ENCODE measurements at places on chromosomes 16 and 17.

DNA sequence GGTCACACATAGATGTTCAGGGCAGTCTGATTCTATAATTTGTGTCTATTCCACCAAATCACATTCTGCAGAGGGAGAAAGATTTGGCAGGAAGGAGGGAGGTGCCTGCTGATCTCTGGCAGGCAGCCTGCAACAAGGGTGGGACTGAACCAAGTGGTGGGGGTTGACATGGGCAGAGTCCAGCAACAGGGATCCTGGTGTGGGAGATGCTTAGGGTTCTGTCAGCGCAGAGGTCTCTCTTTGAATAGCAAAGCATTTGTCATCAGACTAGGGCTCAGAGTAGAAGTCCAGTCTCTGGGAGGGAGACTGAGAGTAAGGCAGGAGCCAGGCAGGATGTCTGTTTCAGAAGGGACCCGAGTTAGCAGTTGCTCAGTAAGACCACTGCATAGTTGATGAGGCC is 94.6 kb downstream of the UTP18 start:
- DNase-seq, result no peak

DNA sequence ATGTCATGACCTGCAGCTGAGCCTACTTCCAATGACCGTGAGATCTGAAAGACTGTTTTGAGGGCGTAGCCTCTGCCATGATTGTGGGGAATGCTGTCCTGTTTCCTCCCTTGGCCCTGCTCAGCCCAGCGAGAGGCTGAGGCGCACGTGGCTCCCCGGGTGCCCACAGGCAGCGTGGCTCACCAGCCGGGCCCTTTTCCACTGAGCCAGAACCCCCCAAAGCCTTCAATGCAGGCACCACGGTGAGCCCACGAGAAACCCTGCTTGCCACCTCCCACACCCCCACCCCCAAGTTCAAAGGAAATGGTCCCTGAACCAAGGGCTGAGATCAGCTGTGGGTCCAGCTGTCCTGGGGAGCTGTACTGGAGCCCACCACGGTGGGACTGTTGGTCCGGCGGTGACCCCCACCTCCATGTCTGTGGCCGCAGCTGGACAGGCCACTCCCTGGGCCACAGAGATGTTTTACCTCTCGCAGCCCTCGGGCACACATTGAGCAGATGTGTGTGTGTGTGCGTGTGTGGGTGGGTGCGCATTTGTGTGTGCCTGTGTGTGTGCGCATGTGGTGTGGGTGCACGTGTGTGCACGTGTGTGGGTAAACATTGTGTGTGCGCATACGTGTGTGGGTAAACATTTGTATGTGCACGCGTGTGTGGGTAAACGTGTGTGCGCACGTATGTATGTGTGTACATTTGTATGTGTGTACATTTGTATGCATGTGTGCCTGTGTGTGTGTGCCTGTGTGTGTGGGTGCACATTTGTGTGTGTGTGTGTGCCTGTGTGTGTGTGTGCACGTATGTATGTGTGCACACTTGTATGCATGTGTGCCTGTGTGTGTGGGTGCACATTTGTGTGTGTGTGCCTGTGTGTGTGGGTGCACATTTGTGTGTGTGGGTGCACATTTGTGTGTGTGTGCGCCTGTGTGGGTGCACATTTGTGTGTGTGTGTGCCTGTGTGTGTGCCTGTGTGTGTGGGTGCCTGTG is 5.0 kb upstream of the MC1R start:
- DNase-seq, result no peak

DNA sequence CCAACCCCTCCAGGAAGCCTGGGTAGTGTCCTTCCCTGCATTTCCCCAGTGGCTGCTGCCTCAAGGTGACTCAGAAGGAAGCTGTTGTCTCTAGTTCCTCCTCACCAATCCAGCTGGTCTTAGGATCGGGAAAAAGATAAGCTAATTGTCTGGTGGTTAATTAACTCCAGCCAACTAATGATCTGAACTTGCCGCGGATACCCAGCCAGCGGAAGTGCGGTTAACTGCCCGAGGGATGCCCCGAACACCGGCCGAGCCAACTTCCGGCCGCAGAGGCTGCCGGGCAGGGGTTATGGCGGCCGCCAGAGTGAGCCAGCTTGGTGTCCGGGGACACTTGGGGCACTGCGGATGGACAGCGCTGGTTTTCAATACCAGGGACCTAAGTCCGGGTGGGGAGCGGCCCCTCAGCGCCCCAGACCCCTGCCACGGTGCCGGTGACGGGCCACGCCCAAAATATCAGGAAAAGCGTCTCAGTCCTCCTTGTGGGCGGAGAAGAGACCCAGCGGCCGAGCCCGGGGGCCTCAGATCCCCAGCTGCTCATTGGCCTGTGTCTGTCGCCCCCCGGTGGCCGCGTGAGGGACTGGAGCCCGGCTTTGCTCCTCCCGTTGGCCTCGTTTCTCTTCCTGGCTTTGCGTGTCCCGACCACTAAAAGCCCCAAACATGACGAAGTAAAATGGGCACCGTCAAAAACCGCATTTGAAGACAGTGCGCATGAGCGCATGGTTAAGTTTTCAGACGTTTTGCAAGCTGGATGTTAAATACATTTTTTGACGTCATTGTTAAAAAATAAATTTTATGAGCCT is 10.2 kb upstream of the PRSS22 start:
- peak; percentile 94 for DNase-seq

- DNase-seq, result no peak
Observed at GRCh38 chr17:36994438-36994837, 45.7 kb downstream of the AATF start.

DNA sequence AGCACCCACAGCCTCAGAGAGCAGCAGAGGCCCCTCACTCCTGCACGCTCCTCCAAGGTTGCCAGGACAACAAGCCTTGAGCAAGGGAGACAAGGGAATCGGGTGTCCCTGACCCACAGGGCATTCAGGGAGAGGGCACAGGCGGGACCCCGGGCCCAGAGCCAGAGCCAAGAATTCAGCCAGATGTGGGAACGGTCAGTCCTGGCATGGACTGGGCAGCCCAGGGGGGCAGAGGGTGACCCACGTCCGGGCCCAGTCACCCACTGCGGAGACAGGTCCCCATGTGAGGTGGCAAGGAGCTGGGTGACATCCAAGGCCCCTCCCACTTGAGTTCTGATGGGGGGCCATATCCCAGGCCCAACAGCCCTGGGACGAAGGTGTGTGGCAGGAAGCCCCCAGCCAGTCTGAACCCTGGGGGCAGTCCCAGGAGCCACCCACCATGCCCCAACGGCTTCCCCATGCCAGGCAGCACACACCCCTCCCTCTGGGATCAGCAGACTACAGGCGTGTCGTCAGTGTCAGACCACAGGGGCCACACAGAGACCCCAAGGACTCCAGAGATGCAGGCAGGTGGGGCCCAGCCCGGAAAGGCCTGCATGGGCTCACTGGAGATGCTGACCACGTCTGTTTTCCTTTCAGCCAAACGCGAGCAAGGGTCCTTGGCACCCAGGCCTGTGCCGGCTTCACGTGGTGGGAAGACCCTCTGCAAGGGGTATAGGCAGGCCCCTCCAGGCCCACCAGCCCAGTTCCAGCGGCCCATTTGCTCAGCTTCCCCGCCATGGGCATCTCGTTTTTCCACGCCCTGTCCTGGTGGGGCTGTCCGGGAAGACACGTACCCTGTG is 23.0 kb downstream of the USP6 start:
- DNase-seq, result no peak

- no peak for DNase-seq
Observed at GRCh38 chr17:67177732-67178131, 67.3 kb downstream of the HELZ start.

DNA sequence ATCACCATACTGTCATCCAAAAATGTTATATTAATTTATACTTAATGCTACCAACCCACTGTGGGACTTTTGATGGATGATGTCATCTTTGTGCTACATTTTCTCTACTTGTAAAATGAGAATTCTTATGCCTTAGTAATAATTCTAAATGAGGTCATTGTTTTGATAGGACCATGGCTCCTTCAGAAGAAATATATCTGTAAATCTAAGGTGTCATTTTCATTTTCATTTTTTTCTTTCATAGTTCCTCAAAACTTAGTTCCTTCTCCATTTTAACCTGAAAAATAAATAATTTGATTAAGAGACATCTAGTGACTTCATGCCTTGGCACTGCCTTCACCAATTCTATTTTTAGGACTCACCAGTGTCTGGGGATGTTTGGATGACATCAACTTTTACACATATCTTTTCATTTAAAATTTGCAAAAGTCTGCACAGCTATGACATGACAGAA is 48.7 kb downstream of the GPRC5B start:
- DNase-seq, result no peak

GRCh38 chr17:45006927-45007461 is 38.9 kb upstream of the C1QL1 start:
- DNase-seq, result no peak

DNA sequence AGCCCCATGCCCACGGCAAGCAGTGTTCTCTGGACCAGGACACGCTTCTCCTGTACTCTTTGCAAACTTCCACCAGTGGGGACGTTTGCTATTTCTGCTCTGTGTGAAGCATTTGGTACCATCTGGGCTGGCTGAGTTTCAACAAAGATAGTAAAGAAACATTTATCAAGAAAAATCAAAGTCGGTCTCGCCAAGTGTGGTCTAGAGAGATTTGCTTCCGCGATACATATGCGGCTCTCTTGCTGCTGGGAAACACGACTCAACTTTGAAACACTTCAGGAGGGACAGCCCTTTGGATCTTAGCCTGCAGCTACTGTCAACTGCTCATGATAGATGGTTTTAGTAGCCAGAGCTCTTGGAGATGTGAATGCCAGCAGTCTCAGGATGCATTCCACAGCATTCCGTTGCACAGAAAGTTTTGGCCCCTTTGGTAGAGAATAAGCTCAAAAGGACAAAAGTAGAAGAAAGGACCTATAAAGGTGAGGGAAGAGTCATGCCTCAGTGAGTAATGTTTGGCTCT is 168.2 kb upstream of the CACNG3 start:
- no peak for DNase-seq

DNA sequence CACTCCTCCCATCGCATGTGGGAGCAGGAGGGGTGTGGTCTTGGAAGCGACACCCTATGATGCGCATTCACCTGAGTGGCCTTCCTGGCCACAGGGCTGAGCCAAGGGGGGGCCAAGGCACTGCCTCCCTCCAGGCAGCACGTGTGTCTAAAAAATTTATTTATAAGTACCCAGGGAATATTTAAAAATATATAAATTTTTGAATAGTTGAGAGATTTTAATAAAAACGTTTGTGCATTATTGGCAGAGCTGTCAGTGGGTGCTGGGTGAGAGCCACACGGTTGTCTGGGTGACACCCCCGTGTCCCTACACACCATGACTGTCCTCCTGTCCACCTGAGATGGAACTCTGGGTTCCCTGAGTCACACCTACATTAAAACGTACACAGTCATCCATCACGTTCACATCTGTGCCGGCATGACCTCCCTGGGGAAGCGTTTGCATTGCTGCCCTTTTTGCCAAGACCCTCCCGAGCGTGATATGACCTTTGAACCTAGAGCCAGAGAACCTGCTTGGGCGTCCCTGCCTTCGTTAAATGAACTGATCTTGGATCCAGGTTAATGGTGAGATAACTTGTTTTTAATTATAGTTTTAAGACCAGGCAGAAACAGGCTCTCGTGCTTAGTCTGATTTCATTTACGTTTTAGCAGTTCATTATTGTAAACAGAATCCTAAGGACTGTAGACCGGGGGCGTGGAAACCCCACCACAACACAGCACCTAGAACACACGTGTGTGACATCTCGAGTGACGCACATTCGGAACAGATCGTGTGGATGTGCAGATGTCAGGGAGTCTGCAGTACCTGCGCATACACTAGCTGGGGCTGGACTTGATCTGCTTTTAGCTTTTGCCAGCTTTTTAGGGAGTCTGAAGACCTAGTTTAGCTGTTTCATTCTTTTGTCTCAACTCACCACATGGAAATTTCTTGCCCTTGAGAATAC is 192.8 kb upstream of the CHMP6 start:
- no peak for DNase-seq

DNA sequence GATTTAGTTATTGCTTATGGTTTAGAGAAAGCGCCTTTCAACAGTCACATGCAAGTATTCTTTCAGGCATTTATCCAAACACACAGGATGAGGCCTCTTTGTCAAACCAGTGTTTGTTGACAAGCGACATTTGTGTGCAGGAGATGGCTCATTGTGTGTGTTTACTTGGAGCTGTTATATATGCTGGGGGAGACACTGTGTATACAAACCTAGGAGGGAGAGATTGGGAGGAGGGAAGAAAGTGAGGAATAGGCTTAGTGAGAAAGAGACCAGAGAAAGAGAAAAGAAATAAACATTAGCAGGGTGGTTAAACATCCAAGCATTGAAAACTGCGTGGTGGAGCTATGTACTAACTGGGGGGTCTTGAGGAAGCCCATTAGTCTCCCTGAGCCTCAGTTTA is 437.6 kb downstream of the MAF start:
- DNase-seq, result no peak

DNA sequence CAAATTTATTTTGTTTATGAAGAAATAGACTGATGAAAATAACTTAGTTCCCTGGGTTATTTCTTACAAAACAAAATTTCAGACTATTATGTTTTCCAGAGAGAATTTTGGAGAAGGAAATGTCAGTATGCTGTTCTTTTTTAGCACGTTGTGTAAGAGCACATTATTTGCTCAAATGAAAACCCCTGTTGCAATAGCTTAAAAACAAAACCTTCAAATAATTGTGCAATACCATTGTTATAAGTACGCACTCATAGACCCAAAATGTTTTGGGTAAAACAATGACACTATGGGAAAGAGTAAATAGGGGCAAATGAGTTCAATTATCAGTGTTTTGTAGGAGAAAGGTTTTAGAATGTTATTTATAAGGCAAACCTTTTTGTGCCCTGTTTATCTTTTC is 18.2 kb downstream of the VMP1 start:
- DNase-seq, result no peak

DNA sequence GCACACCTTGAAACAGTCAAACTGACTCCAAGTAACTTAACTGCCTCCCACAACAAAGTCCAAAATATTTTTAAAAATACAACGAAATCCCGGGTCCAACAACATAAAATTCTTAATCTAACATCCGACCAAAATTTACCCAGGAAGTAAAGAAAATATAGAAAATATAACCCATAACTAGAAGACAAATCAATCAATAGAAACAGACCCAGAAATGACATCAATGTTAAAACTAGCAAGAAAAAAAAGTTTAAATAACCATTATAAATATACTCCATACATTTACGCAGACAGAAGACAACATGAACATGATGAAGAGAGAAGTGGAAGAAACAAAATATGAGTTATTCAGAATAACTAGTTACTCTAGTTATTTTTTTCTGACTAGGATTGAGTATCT is 3.7 kb downstream of the ZNF597 start:
- DNase-seq, result no peak

GRCh38 chr17:74736513-74737298 is at the start of gene RAB37:
TSS of gene RAB37 (plus strand) at chr17:74737256. CDS start at chr17:74737273, 17 bp downstream.
- no peak for DNase-seq

- no peak for DNase-seq
Observed at GRCh38 chr17:4109449-4109848, 33.4 kb downstream of the ZZEF1 start.

GRCh38 chr17:34357398-34357797 is 1.1 kb downstream of the CCL13 start:
- no peak for DNase-seq

All from activated CD4-positive, alpha-beta T cell treated with anti-CD3 and anti-CD28 coated beads for 24 hours (primary cell).